MCF 10A (cell line): ENCODE measurements at places on chromosomes 16 and 17. TPM values are rescaled to one million over a fixed set of nuclear protein-coding genes. Genes with fewer than 3 reads are reported as not detected.

DNA sequence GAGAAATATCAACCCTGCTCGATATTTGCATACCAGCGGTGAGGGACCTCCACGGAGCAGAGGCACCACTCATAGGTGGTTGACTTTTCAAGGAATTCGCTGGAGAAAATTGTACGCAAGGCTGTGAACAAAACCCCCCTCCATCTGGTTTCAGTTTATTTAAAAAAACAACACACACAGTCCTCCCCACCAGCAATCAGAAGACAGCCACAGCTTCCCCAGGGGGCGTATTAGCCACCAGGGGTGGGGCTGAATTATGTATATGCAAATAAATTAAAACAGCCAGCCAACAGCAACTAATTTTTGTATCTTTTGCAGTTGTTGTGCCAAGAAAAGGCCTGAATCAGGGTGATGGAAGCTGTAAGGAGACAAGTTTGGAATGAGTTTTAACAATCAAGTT is 5.9 kb upstream of the HSD11B2 start:
- no peak for DNase-seq
- no peak overlapping the region for H3K4me3 ChIP-seq
- peaks cover 11% of the 10 kb centered on the region for H3K4me1 ChIP-seq
- peaks cover 13% of the 10 kb centered on the region for H3K27me3 ChIP-seq
- no peaks in the 10 kb centered on the region for H3K36me3 ChIP-seq

DNA sequence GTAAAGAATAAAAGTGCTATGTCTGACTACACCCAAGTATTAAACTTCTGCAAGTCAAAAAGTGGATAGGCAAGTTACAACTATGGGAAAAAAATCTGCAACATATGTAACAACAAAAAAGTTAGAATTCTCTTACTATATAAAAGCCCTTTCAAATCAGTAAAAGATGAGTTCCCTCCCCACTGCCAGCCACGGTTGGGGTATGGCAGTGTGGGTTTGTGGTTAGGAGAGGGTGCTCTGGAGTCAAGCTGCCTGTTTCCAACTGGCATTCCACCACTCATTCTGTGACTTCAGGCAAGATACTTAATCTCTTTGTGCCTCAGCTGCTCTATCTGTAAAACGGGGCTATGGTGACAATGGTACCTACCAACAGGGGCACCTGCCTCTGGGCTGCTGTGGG is 26.6 kb upstream of the MFSD6L start:
- DNase-seq, result no peak
- no peaks in the 10 kb centered on the region for H3K36me3 ChIP-seq
- H3K27ac ChIP-seq, result no peak overlapping the region
- no peaks in the 10 kb centered on the region for H3K27me3 ChIP-seq

- no peak for DNase-seq
- no peaks in the 10 kb centered on the region for H3K27me3 ChIP-seq
- no peak overlapping the region for H3K4me3 ChIP-seq
- H3K4me1 ChIP-seq, result peaks cover 11% of the 10 kb centered on the region
- peaks cover 53% of the 10 kb centered on the region for H3K36me3 ChIP-seq
Measured at GRCh38 chr16:4465977-4466779, 8.2 kb downstream of the NMRAL1 start.

GRCh38 chr16:68265078-68265920 is 973 bp downstream of the SLC7A6 start:
- H3K27me3 ChIP-seq, result no peaks in the 10 kb centered on the region
- peak overlapping the region; percentile 97 for H3K4me3 ChIP-seq
- peak; percentile 78 for DNase-seq
- H3K36me3 ChIP-seq, result peaks cover 23% of the 10 kb centered on the region
- H3K27ac ChIP-seq, result peak overlapping the region; percentile 92

The TMEM106A gene
- 2.1 and 2.2 TPM in 2 replicates for total RNA-seq

The NTN3 gene
- total RNA-seq, result not detected in 2 replicates
